ENCODE measurements at places on chromosomes 3 and 15. TPM values are rescaled to one million over a fixed set of nuclear protein-coding genes. Genes with fewer than 3 reads are reported as not detected.

The SI gene
- total RNA-seq = not detected

The FEZF2 gene
- not detected for total RNA-seq

- H3K27ac ChIP-seq = no peak overlapping the region
- H3K4me1 ChIP-seq = no peaks in the 10 kb centered on the region
- peaks cover 8% of the 10 kb centered on the region for H3K27me3 ChIP-seq
- DNase-seq = no peak
- H3K4me3 ChIP-seq = no peak overlapping the region
These were observed 78.7 kb upstream of the PROK2 start for GRCh38 chr3:71863563-71864190.

DNA sequence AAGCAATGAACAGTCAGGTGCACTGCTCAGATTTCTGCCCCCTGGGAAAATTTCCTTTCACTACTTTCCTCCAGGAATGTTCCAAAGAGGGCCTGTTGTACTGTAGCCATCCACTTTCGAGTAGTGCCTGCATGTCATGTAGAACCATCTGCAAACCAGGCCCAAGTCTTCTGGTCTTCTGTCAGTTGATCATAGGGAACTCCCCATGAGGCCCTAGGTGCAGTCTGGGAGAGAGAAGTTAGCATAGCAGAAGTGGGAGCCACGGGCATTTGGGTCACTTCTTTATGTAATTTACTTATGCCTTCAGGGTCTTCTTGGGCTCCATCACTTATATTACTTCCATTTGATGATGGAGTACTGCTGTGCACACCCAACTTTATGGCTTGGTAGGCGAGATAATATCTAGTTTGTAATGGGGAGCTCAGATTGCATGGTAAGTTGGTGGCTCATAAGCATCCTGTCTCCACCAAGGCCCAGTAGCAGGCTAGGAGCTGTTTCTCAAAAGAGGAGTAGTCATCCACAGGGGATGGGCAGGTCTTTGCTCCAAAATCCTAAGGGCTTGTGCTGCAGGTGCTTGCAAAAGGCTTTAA is 151.4 kb downstream of the NFKBIZ start:
- H3K36me3 ChIP-seq = no peaks in the 10 kb centered on the region
- no peaks in the 10 kb centered on the region for H3K4me1 ChIP-seq
- H3K27ac ChIP-seq = no peak overlapping the region
- no peak for DNase-seq

GRCh38 chr3:101230618-101231017 is 89.8 kb downstream of the IMPG2 start:
- H3K4me1 ChIP-seq = peaks cover 5% of the 10 kb centered on the region
- no peak for DNase-seq
- no peak overlapping the region for H3K27ac ChIP-seq
- H3K27me3 ChIP-seq = no peaks in the 10 kb centered on the region

DNA sequence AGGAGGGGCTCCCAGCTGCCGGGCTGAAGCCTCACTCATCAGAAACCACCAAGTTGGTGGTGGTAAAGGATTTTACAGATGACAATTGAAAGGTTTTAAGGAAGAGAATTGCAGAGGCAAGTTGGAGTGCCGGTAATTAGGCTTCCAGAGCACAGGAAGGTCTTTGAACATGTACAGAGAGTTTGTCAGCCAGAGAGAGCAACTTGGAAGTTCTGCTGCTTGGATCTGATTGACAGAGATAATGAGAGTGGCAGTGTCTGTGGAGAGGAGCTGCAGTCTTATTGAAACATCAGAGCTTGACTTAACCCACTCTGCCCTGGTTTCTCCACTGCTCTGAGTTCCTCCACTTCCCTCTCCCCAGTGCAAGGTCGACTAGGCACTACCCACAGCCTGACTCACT is 448.6 kb downstream of the EPHB1 start:
- H3K36me3 ChIP-seq = no peaks in the 10 kb centered on the region
- no peaks in the 10 kb centered on the region for H3K4me1 ChIP-seq
- no peak overlapping the region for H3K4me3 ChIP-seq
- H3K27me3 ChIP-seq = no peaks in the 10 kb centered on the region
- DNase-seq = no peak

- DNase-seq = no peak
- no peak overlapping the region for H3K27ac ChIP-seq
- H3K4me3 ChIP-seq = no peak overlapping the region
- H3K36me3 ChIP-seq = no peaks in the 10 kb centered on the region
These were observed 13.2 kb upstream of the DLG1 start for GRCh38 chr3:197311591-197311990.

GRCh38 chr3:39126532-39127071 is 19.1 kb downstream of the TTC21A start:
- DNase-seq = no peak
- peaks cover 23% of the 10 kb centered on the region for H3K36me3 ChIP-seq

- peaks cover 15% of the 10 kb centered on the region for H3K4me1 ChIP-seq
- no peak overlapping the region for H3K4me3 ChIP-seq
- H3K27ac ChIP-seq = peak overlapping the region; percentile 1
- no peaks in the 10 kb centered on the region for H3K27me3 ChIP-seq
- no peaks in the 10 kb centered on the region for H3K36me3 ChIP-seq
- no peak for DNase-seq
These were observed 436.0 kb upstream of the TPM1 start for GRCh38 chr15:62606376-62607113.

Data from esophagus muscularis mucosa (tissue), 4 donors.